ENCODE measurements at places on chromosomes 5 and 9. TPM values are rescaled to one million over a fixed set of nuclear protein-coding genes. Genes with fewer than 3 reads are reported as not detected.

Gene RANBP6
- total RNA-seq, result 26.4 TPM

Gene TAF11L10
- total RNA-seq, result not detected

Gene UBE2QL1
- 0.13 TPM for total RNA-seq

Gene KCTD16
- total RNA-seq, result under 0.01 TPM

All from dermis microvascular lymphatic vessel endothelial cell (primary cell).